ENCODE measurements at places on chromosomes 4 and X.

- no peak for DNase-seq
Observed at GRCh38 chr4:141132072-141132708, 1.1 kb downstream of the RNF150 start.

DNA sequence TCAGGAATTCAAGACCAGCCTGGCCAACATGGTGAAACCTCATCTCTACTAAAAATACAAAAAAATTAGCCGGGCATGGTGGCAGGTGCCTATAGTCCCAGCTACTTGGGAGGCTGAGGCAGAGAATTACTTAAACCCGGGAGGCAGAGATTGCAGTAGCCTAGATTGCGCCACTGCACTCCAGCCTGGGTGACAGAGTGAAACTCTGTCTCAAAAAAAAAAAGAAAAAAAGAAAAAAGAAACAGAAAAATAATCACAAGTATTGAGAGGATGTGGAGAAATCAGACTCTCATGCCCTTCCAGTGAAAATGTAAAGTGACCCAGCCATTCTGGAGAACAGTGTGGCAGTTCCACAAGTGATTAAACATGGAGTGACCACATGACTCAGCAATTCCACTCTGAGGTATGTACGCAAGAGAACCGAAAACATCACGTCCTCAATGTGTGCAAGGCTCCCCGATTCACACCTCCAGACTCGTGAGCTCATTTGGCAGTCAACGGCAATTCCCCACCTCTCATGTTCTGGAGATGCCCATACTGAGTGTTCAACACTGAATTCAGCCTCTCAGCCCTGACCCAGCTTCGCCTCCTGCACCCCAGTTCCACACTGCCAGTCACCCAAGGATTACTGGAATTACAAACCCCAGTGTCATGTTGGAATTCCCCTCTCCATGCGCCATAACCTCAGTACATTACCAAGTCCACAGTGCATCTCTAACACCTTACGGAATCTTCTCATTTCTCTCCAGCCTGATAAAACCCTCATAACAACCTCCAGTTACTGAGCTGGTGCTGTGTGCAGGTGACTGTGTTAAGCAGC, 21.1 kb downstream of the ACOX3 start:
- DNase-seq: peak; percentile 88

- no peak for DNase-seq
Observed at GRCh38 chr4:105619188-105619931, 66.9 kb downstream of the ARHGEF38 start.

DNA sequence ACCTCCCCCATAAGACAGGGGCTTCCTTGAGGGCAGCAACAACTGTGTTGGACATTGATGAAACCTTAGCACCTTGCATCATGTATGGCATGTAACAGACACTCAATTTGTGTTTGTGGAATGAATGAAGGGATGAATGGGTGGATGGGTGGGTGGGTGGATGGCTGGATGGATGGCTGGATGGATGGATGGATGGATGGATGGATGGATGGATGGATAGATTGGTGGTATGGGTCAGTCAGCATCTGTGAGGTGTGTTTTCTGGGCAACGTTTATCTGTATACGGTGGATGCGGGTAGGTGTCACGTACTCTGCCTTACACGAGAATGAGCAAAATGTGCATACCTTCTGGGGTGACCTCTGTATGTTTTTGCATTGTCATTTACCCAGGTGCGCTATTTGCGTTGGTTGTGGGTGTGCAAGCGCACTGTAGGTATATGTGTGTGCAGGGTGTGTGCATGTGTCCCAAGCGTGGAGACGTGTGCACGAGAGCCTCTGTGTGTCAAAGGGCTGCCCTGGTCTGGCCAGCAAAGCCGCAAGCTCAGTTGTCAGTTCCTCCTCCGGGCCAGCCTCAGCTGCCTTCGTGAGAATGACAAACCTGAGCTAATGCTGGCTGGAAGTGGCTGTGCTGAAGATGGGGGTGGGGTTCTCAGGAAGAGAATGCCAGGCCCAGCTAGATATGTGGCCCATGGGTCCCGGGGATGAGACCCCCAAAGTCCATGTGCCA, 26.5 kb downstream of the ELF4 start:
- DNase-seq: peak; percentile 31

DNA sequence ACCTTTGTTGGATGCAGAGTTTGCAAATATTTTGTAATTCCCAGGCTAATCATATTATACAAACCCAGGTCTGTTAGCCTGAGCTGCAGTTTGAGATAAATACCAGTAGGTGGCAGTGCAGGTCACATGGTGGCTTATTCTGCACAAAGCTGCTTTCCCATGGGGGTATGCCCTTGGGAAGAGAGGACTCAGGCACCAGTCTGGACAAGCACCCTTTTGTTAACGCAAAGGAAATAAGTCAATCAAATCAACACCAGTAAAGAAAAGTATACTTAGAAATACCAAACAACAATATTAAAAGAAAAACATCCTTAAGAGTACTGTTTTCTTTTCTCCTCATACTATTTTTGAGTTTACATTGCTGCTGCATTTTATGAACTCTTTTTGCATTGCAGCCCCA, 389.0 kb upstream of the ZFP42 start:
- peak; percentile 14 for DNase-seq

- no peak for DNase-seq
Observed at GRCh38 chrX:102983205-102983604, 46.1 kb downstream of the RAB40AL start.

DNA sequence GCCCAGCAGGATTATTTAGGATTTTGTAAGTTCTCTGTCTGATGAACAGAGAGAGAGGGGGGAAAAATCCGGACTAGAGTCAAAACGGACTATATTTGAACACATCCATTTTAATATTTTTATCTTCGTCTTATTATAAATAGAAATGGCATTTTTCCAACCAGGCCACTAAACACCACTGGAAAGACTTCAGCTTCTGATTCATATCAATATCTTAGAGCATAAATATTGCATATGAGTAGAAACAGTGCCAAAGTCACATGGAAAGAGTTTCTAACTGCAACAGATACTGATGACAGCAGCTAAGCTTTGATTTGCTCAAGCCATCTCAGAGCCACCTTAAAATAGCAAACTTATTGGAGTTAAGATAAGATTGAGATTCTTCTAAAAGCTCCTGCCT, 456 bp downstream of the PPARGC1A start:
- DNase-seq: no peak

DNA sequence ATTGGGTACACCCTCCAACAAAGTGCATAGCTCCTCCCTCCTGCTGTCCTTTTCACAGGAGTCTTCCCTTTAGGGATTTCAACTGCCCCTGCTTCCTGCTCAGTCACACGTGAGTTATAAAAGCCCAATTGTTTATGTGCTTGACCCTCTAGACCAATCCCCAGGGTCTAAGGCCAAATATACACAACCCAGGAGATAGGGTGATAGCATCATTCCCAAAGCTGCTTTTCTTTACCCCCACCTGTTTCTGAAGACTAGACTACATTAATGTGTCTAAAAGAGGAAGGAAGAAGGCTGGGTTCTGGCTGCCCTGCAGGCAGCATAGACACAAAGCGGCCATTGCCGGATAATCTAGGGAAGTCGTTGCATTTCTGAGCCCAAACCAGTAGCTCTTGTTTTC, 526.7 kb upstream of the FRG1 start:
- DNase-seq: no peak

GRCh38 chrX:55489314-55490009, at the start of gene USP51:
USP51 (minus strand) TSS chrX:55489848; CDS start chrX:55488939, 909 bp downstream.
- DNase-seq: peak; percentile 20

DNA sequence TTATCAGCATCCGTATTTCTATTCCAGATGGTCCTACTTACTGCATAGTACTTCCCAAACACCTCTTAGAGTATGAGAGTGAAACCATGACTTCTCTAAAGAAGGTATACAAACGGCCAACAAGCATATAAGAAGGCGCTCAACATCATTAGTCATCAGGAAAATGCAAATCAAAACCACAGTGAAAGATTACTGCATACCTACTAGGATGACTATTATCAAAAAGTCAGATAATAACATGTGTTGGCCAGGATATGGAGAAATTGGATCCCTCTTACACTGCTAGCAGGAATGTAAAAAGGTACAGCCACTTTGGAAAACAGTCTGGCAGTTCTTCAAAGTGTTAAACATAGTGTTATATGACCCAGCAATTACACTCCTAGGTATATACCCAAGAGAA, 215.3 kb upstream of the CXorf66 start:
- no peak for DNase-seq

DNA sequence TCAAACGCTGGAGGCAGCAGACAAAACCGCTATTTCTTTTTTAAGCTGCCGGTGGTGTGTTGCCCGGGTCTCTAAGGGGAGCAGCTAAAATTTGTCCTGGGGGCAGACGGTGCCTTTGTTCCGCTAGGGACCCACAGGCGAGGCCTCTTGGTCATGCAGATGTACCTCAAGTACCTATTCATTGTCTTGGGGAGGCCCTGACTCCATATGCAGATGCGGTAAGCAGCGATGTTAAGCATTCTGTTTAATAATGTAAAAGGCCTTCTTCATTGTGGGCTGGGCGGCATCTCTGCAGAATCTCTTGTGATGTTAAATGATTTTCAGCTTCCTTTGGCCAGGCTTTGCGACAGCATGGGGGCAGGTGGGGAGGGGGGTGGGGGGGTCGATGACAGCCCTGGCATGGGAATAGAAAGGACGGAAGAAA, 98.9 kb upstream of the PJA1 start:
- DNase-seq: no peak

DNA sequence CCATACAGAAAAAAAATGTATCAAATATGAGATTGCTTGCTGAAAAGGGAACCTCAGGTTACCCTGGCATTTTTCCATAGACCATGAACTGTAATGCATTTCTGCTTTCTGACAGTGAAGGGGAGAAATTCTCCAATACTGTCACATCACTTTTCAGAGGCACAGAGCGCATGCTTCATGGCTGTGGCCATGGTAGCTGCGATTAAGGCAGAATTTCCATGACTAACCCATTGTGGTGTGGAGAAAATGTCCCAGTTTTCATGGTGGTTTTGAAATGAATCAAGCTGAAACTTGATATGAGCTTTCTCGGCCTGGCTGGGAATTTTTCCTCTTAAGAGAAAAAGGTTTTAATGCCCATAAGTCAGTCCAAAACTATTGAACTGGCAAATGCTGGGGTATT, 39.5 kb upstream of the MAP3K15 start:
- peak; percentile 59 for DNase-seq

GRCh38 chrX:131918839-131919238, 104.3 kb upstream of the STK26 start:
- DNase-seq: peak; percentile 21

DNA sequence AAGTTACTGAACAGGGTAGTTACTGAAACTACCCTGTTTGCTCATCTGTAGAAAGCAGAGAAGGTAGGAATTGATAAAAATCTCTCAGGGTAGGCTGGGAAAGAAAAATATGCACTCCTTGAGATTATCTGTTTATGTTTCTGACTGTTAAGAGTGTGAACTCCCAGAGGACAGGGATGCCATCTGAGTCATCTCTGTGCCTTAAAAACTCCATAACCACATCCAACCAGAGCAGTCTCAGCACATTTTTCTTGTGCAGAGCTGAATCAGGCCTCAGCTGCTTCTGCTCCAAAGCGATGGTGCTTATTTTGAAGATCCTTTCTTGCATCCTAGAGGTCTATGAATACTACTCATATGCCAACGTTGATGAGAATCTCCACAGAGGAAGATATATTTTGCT, 9.9 kb downstream of the CENPVL3 start:
- no peak for DNase-seq

DNA sequence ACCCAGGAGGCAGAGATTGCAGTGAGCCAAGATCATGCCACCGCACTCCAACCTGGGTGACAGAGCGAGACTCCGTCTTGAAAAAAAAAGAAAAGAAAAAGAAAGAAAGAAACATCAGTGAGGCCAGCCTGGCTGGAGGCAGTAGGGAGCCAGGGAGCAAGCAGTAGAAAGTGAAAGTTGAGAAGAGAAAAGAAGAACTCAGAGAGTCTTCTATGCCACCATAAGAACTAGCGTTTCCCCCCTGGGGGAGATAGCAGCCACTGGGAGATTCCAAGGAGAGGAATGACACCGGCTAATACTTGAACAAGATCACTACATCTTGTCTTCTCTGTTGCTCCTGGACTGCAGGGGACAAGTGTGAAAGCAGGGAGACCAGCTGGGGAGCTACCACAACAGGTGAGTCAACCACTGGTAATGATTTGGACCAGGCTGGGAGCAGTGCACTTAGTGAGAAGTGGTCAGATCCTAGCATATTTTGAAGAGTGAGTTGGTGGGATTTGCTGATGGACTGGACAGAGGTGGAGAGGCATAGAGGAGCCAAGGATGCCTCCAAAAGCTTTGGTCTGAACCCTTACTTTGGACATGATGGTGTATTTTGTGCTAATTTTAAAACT, 33.4 kb downstream of the SLC2A9 start:
- DNase-seq: no peak

GRCh38 chr4:16026160-16026761, 57.6 kb downstream of the PROM1 start:
- DNase-seq: no peak

- peak; percentile 47 for DNase-seq
Observed at GRCh38 chr4:143554728-143555597, 41.5 kb downstream of the SMARCA5 start.

- no peak for DNase-seq
Observed at GRCh38 chr4:26173619-26174018, 147.2 kb upstream of the RBPJ start.
